ENCODE measurements at places on chromosomes 5 and 9. TPM values are rescaled to one million over a fixed set of nuclear protein-coding genes. Genes with fewer than 3 reads are reported as not detected.

PCDHB2 gene
- 8.3 TPM for polyA plus RNA-seq

FBXO10 gene
- polyA plus RNA-seq = 6.1 TPM

IFNB1 gene
- polyA plus RNA-seq = not detected

SPATA31C1 gene
- polyA plus RNA-seq = not detected

TPM2 gene
- polyA plus RNA-seq = 17.9 TPM

EDIL3 gene
- 168 TPM for polyA plus RNA-seq

C7 gene
- polyA plus RNA-seq = 0.28 TPM

DNAJC25 gene
- 21.7 TPM for polyA plus RNA-seq

IL3 gene
- polyA plus RNA-seq = not detected

PFN3 gene
- polyA plus RNA-seq = not detected

SLC6A18 gene
- not detected for polyA plus RNA-seq

PCDHA9 gene
- 0.16 TPM for polyA plus RNA-seq

MYOT gene
- 1.7 TPM for polyA plus RNA-seq

PIP5K1B gene
- polyA plus RNA-seq = 47.0 TPM

QRFP gene
- polyA plus RNA-seq = not detected

FANCG gene
- 6.0 TPM for polyA plus RNA-seq

RBM18 gene
- 53.0 TPM for polyA plus RNA-seq

C1QTNF2 gene
- polyA plus RNA-seq = 2.4 TPM

CARD19 gene
- 13.2 TPM for polyA plus RNA-seq

CD74 gene
- polyA plus RNA-seq = 53.5 TPM

SMIM33 gene
- not detected for polyA plus RNA-seq

ADGRD2 gene
- polyA plus RNA-seq = not detected

IRX4 gene
- polyA plus RNA-seq = not detected

LCN6 gene
- polyA plus RNA-seq = not detected

SPATA31D4 gene
- polyA plus RNA-seq = not detected

ADAMTS2 gene
- polyA plus RNA-seq = not detected

CFAP77 gene
- not detected for polyA plus RNA-seq

BRINP1 gene
- 38.1 TPM for polyA plus RNA-seq

Measured in Purkinje cell (primary cell).